ENCODE measurements at places on chromosomes 6 and 20.

DNA sequence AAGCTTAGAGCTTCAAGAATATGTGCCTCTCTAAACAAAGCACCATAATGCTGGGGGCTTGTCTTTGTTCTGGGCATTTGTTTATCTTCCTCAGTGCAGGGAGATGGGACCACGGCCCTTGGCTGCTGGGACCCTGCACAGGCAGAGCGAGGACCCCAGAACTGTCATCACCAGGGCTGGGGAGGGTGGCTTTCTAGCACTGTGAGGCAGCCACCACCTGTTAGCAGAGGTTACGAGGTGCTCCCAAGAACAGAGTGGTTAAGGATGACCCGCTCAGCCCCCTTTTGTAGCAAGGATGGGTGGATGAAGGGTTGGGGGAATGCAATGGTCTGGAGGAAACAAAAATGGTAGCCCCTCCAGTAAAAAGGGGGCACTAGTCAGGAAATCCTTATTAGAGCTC, 34.9 kb downstream of the METTL24 start:
- no peak for DNase-seq

- DNase-seq: no peak
These were observed 65.4 kb upstream of the SLCO4A1 start for GRCh38 chr20:62576815-62577489.

DNA sequence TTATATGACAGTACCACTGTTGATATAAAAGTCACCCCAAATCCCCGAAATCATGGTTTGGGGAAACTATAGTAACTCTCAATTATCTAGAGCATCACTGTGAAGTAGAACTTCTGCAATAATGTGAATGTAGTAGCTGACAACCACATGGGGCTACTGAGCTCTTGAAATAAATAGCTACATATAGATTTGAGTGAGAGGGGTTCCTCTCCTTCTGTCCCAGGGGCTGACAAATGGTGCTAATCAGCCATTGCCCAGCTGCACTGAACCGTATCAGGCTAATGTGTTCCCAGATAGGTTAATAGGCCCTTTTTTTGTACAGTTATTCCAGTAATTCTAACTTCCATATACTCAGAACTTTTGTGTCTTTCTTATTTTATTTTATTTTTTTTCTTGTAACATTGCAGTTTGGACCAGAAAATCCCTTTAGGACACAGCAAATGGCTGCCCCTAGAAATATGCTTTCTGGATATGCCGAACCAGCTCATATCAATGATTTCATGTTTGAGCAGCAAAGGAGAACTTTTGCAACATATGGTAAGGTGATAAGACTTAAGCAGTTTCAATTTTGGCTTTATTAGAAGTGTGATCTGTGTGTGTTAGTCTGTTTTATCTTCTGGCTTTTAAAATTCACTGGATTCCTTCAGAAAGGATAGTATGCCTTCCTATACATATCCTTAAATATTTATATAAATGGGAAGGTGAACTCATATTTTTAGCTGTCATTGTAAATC, 21.1 kb downstream of the CDC40 start:
- no peak for DNase-seq

- no peak for DNase-seq
These were observed 8.5 kb upstream of the SDCBP2 start for GRCh38 chr20:1337441-1337840.

All from C1 segment of cervical spinal cord (tissue), 14 donors.